ENCODE measurements at places on chromosomes 4 and X.
A peak's percentile ranks its signal among the peaks of the same experiment; 100 is the strongest.

DNA sequence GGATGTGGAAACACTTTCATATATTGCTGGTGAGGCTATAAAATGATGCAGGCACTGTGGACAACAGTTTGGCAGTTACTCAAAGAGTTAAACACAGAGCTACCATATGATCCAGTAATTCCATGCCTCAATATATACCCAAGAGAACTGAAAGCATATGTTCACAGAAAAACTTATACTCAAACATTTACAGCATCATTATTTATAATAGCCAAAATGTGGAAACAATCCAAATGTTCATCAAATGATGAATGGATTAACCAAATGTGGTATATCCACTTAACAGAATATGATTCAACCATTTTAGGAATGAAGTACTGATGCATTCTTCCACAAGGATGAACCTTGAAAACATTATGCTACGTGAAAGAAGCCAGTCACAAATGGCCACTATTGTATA, 603.8 kb downstream of the IQCM start:
- DNase-seq, result no peak

DNA sequence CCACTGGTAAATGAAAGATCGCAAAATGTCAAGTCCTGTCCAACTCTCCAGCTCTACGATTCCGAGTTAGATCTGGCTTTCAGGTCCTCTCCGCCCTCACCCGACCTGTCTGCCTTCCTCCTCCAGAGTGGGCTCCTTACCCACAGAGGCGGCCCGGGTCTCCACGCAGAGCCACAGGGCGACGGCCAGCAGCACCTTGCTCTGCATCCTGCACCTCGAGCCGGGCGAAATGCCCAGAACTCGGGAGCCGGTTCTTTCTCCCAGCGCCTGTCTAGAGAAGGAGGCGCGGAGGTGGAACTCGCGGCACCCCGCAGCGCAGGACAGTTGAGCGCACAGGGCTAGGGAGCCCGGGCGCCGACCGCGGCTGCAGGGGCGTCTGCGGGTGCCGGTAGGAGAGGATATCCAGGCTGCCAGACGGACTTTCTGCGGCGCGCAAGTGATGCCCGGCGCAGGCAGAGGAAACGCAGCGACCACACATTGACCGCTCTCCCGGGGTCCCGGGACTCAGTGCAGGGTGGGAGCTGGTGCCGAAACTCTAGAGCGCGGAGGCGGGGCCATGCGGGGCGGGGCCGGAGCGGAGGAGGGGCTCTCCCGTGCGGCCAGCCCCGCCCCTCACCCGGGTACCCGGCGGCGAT, at the start of gene KDR:
Gene KDR, minus strand, starts transcription at position 509 of the 635 bp plus-strand sequence. Its CDS starts 302 bp downstream, at position 207.
- no peak for DNase-seq

DNA sequence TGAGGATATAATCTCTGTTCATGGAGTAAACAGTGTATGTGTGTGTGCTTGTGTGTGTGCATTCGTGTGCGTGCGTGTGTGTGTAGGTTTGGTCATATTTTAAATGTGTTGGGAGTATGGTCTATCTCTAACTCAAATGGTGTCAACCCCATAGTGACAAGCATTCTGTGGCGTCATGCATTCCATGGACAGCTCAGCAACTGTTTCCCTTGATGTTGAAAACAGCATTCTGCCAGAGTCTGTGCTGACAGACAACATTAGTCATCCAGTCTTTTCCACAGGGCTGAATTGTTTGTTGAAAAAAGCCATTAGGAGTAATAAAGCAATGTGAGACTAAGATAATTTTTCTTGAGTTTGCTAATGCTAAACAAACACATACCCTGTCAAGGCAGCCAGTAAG, 706.6 kb downstream of the PCDH19 start:
- DNase-seq, result no peak

DNA sequence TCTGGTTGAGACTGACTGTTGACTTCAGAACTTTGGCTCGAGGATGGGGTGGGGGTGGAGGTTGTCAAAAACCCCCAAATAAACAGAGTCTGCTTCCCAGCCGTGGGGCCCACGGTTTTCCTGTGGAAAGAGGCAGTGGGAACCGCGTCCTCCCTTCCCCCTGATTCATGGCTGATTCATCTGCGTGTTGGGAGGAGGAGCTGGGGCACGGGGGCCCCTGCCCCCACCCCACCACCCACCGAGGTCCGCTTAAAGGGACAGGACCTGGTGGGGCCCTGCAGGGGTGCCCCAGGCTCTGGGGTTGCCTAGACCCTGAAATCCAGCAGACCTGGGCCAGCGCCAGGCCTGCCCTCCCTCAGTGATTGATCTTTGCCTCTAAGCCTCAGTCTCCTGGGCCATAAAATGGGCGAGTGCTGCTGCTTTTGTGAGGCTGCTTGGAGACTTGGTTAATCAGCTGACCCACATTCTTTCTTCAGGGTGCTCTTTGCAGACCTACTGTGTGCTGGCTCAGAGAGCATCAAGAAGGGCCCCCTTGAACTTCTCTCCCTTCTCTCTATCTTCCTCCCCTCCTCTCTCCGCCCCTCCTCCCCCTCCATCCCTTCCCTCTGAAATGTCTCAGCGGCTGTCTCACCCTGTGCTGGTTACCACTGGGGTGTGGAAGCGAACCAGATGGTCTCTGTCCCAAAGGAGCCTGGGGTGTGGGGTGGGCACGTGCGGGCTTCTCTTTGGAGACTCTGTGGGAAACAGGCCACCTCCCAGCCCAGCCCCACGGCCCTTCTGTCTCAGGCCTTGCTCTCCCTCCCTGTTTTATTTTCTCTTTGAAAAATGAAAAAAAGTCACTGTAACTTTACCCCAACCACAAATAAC, 9.1 kb downstream of the HTRA3 start:
- DNase-seq, result no peak

DNA sequence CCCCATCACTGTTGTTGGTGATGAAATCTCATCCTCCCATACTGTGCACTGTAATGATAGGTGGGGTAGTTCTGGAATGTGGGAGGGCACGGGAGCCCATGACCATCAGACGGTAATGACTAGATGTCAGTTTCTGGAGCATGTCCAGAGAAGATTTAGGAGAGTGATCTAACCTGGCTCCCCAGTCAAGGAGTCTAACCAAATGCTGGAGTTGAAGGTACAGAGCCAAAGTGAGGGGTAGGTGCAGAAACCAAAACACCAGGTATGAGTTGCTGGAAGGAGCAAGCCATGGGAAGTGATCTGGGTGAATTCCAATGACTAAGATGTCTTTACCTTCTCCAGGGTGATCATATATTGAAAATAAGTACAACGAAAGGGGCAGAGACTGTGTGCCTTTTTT, 296.9 kb downstream of the INPP4B start:
- no peak for DNase-seq

- no peak for DNase-seq
Observed at GRCh38 chr4:108849611-108850168, 86.8 kb upstream of the ETNPPL start.

DNA sequence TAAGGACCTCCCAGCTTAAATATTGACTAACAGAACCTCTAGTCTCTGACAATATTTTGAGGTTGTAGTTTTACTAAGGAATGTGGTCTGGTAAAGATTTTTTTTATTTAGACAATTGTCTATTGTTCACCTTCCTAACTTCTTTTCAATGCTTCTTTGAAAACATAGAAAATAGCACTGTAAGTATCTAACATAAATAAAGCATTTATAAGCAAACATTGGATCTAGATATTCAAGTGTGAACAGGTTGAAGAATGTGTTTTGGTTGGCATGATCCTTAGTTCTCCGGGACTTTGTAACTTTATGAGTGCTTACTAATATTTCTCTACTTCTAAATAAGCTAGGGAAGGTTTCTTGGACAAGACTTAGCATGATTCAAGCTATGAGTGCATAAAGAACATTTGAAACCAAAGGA, 285.4 kb upstream of the ARSJ start:
- no peak for DNase-seq

GRCh38 chrX:74272230-74272629, 31.8 kb upstream of the ZCCHC13 start:
- DNase-seq, result no peak

DNA sequence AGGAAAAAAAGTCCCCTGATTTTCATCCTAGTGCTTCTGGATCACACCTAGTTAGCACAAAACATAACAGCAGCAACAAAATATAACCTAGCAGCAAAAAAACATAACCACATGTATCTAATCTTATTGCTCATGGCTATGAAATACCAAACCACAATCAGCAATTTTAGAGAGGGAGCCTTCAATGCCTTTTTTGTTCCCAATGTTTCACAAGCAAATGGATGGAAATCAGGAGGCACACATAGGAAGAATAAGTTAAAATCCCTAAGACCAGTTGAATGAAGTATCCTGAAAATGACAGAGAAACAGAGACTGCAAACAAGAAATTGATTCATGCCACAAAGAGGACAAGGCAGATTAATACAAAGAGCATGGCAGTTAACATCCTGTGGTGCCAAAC, 361.6 kb downstream of the GPM6A start:
- no peak for DNase-seq

DNA sequence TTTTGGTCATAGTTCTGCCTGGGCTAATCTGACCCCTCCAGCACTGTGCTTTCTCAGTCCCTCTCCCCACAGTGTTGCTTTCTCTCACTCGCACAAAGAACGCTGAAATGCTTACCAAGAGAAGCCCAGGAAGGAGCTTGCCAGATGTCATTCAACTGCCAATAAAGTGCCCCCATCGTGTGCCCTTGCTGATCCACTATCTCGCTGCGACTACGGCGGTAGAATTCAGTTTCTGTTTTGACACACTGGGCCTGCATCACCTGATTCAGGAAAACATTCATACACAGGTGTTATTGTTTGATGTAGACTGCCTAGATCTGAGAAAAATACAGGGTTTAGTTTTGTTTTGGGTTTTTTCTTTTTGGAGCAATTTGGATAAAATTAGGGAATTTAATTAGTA, 121.2 kb downstream of the MANBA start:
- DNase-seq, result no peak

- DNase-seq, result no peak
Observed at GRCh38 chr4:116343809-116344208, 741.6 kb downstream of the TRAM1L1 start.

DNA sequence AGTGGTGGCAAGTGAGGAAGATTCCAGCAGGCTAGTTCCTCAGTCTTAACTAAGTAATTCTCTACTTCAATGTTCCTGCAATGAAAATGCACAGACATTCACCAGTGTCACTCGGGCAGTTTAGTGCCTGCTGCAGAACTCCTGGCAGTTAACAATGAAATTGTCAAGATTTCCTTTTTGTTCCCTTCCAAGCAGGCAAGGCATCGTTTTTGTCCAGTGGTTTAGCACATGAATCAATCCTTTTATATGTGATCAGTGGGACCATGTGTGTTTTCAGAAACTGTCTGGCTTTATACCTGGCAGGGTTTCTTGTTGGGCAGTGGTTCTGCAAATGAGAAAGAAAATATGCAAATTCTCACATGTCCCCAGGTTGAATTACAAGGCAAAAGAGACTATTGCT, 122.2 kb downstream of the GBA3 start:
- DNase-seq, result no peak

DNA sequence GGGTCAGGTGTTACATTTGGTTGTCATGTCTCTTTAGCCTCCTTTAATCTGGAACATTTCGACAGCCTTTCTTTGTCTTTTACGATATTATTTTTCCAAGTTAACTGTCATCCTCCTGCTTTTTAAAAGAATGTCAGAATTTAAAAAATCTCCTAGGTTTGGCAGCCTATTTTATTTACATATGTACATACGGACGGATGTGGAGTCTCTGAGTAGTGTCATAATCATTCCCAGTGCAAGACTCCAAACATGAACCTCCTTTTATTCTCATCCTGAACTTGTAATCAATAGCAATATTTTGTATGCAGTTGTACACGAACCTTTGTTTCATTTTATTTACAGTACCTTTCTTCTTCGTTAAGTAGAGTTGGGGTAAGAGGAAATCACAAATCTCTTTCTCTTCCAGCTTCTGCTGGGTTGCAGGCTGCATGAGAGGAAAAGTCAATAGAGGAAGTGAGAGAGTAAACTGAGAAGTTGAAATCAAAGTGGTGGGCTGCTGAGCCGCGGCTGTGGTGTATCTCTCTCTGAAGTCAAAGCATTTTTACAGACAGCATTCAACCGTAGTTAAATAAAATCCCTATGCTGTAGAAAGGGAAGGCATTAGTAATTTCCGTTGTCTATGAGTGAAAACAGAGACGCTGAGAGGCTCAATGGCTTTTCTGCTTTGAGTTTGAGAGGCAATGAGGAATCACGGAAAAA, 53.9 kb upstream of the RPS6KA3 start:
- no peak for DNase-seq

DNA sequence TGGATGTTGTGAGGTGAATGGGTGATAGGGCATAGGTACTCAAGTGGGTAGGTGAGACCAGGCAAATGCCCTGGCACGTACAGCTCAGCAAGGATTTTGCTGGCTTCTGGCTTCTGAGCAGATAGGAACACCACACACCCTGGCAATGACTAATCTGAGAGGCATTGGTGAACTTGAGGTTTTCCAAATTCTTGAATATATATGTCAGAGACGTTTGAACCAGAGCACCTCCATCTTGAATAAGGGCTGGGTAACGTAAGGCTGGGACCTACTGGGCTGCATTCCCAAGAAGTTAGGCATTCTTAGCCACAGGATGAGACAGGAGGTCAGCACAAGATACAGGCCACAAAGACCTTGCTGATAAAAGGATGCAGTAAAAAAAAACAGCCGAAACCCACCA, 204.5 kb downstream of the NLGN4X start:
- no peak for DNase-seq

GRCh38 chrX:97446298-97446882, 562.7 kb downstream of the RPA4 start:
- DNase-seq, result no peak

DNA sequence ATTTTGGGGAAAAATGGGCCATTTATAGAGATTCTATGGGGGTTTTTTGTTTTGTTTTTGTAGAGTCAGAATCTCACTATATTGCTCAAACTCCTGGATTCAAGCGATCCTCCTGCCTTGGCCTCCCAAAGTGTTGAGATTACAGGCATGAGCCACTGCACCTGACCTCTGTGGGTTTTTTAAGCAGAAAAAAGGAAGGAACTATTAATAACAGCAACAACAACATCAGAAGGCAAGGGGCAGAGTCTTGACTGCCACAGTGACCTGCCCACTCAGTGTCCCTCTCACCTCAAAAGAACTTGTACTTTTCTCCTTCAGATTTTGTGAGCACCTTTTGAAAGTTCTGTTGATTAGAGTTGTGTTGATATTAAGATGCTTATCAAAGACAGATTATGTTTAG, 48.1 kb downstream of the FNIP2 start:
- no peak for DNase-seq

DNA sequence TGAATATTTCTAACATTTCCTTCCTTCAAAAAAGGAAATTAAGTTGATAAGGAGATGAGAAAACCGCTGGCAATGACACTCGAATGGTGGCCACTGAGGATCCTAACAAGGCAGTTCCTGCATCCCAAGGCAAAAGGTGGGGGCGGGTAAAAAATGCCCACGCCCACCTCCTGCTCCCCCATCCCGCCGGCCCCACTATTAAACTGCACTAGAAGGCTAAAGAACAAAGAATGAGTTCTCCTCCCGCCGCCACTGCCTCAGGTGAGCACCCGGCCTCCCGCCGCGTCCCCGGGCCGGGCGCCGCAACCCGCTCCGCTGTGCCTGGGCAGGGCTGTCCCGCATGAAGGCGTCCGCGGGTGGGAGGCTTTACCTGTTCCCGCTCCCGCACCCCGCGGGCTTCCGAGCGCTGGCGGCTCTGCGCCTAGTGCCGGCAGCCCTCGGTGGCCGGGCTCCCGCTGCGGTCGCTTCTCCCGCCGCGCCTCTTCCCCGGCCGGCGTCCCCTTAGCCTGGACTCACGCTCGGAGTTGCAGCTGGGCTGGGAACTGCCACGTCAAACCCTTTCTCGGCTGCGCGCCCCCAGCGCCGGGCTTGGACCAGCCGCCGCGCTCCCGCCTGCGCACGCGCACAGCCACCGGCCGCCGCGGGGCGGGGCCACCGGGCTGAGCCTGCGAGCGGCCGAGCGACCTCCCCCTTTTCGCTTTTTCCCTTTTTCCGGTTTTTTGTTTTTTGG, at the start of gene SEC24D:
Gene SEC24D, minus strand, starts transcription at position 556 of the 730 bp plus-strand sequence. CDS start 2,430 bp downstream, outside the sequence.
- DNase-seq, result peak; percentile 78
